ENCODE measurements at places on chromosomes 11 and 22.

GRCh38 chr11:94776351-94777321 is 8.5 kb downstream of the AMOTL1 start:
- DNase-seq: no peak

DNA sequence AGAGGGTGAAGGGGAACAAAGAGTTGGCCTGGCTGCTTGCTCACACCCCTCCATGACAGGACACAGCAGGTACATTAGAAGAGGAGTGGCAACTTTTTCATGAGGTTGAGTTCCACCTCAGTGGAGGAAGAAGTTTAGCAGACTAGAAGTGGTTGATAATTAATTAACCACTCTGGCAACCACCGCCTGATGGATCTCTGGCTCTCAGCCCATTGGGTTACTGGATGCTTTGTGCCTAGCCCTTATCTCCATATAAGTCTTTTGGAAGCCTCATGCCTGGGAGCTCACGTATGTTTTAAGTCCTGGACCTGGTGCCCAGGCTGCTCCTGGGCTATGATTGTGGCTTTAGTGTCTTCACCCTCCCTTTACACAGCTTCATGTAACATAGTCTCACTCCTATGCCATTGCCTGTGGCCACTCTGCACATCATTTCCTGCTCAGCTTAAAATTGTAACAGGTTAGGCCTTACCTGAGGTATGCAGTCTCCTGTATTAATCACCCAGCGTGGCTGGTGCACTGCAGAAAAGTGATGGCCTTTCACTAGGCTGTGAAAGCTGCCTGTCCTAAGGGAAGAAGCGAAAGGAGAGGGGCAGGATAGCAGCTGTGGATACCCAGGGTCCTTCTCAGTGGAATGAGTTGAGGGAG is 72.7 kb upstream of the CRTAM start:
- DNase-seq: no peak

- no peak for DNase-seq
Measured at GRCh38 chr22:35346596-35347220, 34.2 kb upstream of the HMOX1 start.

- DNase-seq: no peak
Measured at GRCh38 chr11:88174709-88175568, at the start of gene RAB38. RAB38 (minus strand) TSS chr11:88175443; CDS start chr11:88175384, 59 bp downstream.

DNA sequence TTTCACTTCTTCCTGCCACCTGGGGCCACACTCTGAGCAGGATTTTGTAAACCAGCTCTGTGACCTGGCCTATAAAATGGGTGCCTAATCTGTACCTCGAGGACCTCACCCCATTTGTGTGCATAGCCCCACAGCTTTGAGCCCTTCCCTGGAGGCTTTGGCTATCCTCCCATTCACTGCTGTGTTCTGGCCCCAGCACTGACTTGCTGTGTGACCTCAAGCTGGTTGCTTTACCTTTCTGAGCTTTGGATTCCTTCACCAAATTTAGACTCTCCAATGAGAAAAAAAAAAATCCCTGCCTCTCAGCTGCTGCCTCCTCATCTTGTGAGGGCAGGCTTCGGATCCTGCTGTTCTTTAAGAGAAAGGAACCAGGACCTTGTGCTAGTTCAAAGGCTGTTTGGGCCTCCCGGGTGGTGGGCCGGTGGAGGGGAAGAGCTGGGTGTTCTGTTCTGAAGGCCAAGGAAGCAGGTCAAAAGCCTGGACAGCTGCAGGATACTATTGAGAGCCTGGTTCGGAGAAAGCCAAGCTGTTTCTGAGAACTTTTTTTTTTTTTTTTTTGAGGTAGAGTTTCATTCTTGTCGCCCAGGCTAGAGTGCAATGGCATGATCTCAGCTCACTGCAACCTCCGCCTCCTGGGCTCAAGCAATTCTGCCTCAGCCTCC is 1.1 kb upstream of the PYGM start:
- no peak for DNase-seq

- no peak for DNase-seq
Measured at GRCh38 chr22:29727131-29727523, 7.3 kb downstream of the CABP7 start.

Data from stimulated activated CD8-positive, alpha-beta memory T cell treated with anti-CD3 and anti-CD28 coated beads, Interleukin-2, amount 100 ng/mL, for 1 hour (primary cell).